ENCODE measurements at places on chromosomes 1 and 21.

- no peak for DNase-seq
These were observed 14.1 kb downstream of the COP1 start for GRCh38 chr1:176193023-176193422.

- no peak for DNase-seq
These were observed 31.9 kb downstream of the FYB2 start for GRCh38 chr1:56787330-56787729.

DNA sequence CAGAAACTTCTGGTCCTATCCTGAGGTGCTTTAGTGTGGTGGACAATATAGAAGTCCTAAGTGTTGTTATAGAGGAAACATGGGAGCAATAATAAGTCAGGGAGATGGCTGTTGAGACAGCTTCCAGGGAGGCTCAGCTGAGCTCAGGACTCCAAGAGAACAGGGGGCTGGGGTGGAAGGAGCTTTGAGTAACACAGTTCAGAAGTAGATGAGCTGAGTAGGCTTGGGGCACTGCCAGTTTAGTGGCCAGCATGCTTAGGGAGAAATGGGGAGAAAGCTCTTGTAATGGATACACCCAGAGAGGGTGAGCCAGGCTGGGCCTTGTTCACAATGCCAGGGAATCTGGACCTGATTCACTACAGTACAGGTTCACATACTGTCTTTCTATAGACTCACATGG, 201.6 kb downstream of the DAB1 start:
- no peak for DNase-seq

DNA sequence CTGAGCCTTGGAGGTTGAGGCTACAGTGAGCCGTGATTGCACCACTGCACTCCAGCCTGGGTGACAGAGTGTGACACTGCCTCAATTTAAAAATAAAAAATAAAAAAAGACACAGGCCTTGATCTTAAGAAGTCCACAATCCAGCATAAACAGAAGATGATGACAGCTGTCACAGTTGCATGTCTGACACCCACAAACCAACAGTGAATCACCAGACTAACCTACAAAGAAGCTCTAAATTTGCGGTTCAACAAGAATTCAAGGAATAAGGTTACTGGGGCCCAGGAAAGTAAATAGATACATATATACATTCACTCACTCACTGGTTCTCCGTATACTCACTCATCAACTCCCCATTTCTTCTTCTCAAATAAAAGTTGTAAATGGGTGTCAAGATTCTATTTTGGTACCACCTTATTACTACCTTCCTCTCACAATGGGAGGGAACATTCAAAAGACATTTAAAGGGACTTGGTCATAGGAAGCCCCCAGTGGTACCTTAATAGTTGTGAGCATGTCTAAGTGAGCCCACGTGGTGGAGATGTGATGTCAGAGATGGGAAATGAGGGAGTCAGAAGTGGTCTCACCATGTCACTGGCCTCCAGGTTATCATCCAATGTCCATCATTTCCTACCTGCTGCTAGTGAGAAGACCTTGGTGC, 66.9 kb upstream of the PRDX6 start:
- DNase-seq: no peak
